Brain pericyte (primary cell): ENCODE measurements at places on chromosomes 16 and 17.

GRCh38 chr17:29057361-29057760 is 14.4 kb downstream of the PIPOX start:
- no peak for DNase-seq

GRCh38 chr16:57489229-57489628 is 2.9 kb upstream of the DOK4 start:
- DNase-seq: no peak

- DNase-seq: no peak
These were observed 4.3 kb downstream of the RHBDF1 start for GRCh38 chr16:67884-68789.

- DNase-seq: no peak
These were observed 46.9 kb upstream of the HNF1B start for GRCh38 chr17:37791447-37792399.

- DNase-seq: no peak
These were observed 7.3 kb downstream of the THRA start for GRCh38 chr17:40069751-40070708.

DNA sequence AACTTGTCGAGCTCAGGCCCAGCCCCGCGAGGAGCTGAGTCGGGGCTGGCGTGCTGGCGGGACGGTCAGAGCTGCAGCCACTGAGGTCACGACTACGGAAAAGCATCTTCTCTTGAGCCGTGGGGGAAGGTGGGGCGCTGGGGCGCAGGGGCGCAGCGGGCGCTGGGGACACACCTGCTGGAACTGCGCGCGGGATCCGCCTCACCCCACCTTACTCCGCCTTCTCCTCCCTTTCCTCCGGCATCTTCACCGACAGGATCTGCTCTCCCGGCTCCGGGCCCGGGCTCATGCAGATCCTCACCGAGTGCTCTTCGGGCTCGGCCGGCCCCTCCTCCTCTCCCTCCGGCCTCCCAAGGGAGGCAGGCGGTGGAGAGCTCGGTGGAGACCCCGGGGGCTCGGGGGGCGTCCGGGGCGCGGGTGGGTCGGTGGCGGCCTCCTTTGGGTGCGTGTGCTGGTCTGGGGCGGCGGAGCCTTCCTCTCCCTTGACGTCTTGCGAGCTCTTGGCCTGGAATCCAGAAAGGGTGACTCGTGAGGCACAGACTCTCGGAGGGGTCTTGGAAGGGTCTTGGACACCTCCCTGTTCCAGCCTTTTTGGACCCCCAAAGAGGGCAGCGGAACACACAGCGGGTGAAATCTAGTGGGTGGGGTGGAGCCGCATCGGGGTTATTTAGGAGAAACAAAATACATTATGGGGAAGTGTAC is 81.8 kb upstream of the KIFC3 start:
- no peak for DNase-seq
